ENCODE measurements at places on chromosomes 3 and 15. TPM values are rescaled to one million over a fixed set of nuclear protein-coding genes. Genes with fewer than 3 reads are reported as not detected.

DNA sequence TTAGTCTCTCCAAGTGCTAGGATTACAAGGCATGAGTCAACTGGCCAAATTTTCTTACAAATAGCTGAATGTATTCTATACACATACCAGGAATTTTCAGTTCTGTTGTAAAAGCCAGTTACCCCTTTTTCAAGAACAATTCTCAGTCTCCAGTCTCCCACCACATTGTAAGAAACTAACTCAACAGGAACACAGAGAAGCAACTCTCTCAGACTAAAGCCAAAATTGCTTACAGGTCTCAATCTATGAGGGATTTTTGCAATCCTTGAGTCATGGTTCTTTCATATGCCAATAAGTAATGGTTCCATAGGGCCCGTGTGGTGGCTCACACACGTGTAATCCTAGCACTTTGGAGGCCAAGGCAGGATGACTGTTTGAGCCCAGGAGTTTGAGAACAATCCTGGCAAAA, 8.5 kb downstream of the IP6K2 start:
- no peaks in the 10 kb centered on the region for H3K27me3 ChIP-seq
- H3K4me3 ChIP-seq, result no peak overlapping the region
- H3K36me3 ChIP-seq, result peaks cover 44% of the 10 kb centered on the region
- no peak overlapping the region for H3K27ac ChIP-seq
- DNase-seq, result no peak
- H3K4me1 ChIP-seq, result no peaks in the 10 kb centered on the region

Gene TRPM1
- not detected for total RNA-seq

Gene PLIN1
- 0.37 TPM for total RNA-seq

- H3K4me3 ChIP-seq, result no peak overlapping the region
- H3K27me3 ChIP-seq, result no peaks in the 10 kb centered on the region
- peak; percentile 48 for DNase-seq
- H3K27ac ChIP-seq, result peak overlapping the region; percentile 88
These were observed 179.0 kb downstream of the P3H2 start for GRCh38 chr3:189941679-189942078.

GRCh38 chr3:119768668-119769393, 13.1 kb upstream of the NR1I2 start:
- DNase-seq, result no peak
- H3K27me3 ChIP-seq, result no peaks in the 10 kb centered on the region
- no peak overlapping the region for H3K4me3 ChIP-seq
- H3K27ac ChIP-seq, result no peak overlapping the region
- H3K4me1 ChIP-seq, result no peaks in the 10 kb centered on the region

- no peaks in the 10 kb centered on the region for H3K27me3 ChIP-seq
- H3K4me3 ChIP-seq, result no peak overlapping the region
- H3K36me3 ChIP-seq, result no peaks in the 10 kb centered on the region
- DNase-seq, result peak; percentile 64
- no peak overlapping the region for H3K27ac ChIP-seq
- H3K4me1 ChIP-seq, result peaks cover 6% of the 10 kb centered on the region
These were observed 256.0 kb upstream of the STAC start for GRCh38 chr3:36124118-36124796.

GRCh38 chr3:101827211-101828174, 21.8 kb upstream of the NFKBIZ start:
- H3K4me1 ChIP-seq, result peaks cover 24% of the 10 kb centered on the region
- H3K4me3 ChIP-seq, result peak overlapping the region; percentile 79
- peak overlapping the region; percentile 64 for H3K27ac ChIP-seq
- peaks cover 14% of the 10 kb centered on the region for H3K36me3 ChIP-seq
- DNase-seq, result peak; percentile 55
- no peaks in the 10 kb centered on the region for H3K27me3 ChIP-seq
